ENCODE measurements at places on chromosomes 3 and 15.

- DNase-seq = no peak
These were observed 157.9 kb downstream of the OSBPL10 start for GRCh38 chr3:31823184-31823583.

- DNase-seq = peak; percentile 43
These were observed 205.8 kb downstream of the ZIC4 start for GRCh38 chr3:147200545-147200944.

DNA sequence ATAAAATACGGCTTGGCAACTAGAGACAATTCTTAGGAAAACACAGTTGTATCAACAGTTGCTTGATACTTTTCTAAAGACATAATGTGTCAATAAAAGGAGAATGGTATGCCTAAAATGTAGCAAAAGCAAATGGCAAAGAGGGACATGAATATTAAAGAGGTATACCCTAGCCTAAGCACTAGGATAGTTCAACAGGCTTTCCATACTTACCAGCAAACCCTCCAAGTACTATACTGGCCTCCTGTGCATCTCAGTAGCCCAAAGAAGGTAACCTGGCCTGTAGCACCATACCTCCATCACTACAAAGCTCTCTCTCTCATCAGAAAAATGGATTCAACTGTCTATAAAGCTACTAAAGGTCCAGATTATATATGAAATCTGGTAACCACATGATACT, 7.5 kb downstream of the SETD2 start:
- DNase-seq = no peak

DNA sequence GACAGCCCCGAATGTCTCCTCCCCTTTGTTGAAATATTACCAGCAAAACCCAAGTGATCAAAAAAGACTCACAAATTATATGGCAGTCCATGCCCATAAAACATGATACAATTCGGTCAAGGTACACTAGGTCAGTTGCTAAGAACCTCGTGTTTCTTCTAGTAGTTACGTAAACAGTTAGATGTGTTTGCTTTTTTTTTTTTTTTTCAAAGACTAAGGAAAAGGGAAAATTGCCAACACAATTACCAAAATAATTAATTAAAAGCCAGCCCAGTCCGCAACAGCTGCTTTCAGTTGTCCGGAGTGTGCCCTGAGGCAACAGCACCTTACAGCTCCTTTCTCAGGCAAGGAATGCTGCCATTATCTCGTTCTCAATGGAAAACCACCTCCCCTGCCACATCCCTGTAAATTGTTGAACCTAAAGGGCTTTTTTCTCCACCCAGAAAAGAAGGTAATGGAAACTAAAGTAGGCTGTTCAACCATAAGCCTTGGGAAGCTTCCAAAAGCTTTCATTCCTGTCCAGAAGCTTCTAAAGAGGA, 129.2 kb upstream of the TSC22D2 start:
- DNase-seq = no peak

DNA sequence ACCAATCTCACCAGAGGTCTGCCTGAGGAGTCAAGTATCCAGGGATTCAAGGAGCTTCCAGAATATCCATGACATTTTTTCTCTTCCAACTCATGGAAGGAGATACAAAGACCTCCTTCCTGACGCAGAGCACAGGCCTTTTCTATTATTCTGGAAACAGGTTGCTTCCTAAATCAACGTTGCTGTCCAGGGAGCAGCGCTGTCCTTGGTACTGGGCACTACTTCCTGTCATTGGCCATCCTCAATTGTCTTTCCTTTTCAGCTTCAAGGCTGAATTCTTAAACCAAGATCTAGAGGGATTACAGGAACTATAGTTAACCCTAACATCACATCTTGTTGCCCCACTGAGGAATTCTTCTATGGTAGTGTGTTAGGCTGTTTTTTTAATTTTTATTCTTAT, 50.4 kb upstream of the TBC1D21 start:
- peak; percentile 31 for DNase-seq

DNA sequence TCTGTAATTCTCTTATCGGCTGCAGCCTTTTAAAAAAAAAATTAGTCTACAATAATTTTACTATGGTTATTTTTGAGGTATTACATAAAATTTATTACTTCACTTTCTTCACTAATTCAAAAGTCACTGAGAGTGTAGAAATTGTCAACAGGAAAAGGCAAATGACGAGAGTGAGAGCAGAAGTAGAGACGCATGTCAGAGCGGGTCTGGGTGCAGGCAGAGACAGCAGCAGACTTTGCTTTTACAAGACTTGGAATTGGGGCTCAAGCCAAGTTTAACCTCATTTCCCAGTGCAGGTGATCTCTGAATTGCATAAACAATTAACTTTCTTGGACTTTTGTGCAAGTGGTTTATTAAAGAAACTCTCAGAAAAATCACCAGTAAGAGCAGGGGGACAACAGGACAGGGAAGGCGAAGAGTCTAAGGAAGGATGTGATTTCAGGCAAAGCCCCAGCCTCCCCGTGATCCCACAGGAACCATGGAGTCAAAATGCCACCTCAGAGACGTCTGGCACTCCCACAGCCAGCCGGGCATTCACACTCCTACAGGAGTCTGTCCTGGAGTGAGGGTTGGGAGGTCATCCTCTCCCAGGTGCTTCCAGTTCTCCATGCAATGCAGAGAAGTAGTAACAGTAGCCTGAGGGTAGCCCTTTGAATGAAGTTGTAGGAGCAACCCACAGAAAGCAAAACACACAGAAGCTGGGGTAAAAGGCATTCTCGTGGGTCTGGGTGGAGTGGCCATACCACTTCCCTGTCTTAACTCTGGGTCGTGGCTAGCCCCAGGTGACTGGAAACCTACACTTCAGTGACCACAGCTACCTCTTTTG, 274.0 kb upstream of the TGFBR2 start:
- DNase-seq = no peak

Data from fibroblast of skin of abdomen (primary cell).